ENCODE measurements at places on chromosomes 11 and 22.

- no peak for DNase-seq
Measured at GRCh38 chr11:8686325-8686724, 3.7 kb downstream of the RPL27A start.

GRCh38 chr11:27217948-27218420, 145.0 kb downstream of the CCDC34 start:
- DNase-seq: no peak

DNA sequence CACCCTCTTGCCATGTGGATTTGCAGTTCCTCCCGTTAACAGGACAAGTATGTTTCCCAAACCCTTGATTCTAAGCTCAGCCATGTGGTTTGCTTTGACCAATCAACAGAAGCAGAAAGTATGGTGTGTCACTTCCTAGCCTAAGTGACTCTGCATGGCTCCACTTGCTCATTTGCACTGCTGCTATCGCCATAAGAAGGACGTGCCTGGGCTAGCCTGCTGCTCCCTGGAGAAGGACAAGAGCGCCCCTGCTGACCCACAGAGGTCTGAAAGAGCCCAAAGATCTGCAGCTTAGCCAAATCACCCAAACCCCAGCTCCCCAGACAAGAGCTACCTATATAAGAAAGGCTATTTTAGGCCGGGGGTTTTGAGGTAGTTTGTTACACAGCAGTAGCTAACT, 18.0 kb downstream of the TBRG1 start:
- DNase-seq: no peak

GRCh38 chr11:85712953-85713352, 27.0 kb upstream of the CCDC89 start:
- DNase-seq: no peak

GRCh38 chr11:128398517-128399250, 188.7 kb downstream of the ETS1 start:
- no peak for DNase-seq

- no peak for DNase-seq
Measured at GRCh38 chr11:68328374-68329091, 16.1 kb downstream of the LRP5 start.

- DNase-seq: no peak
Measured at GRCh38 chr11:2489083-2489482, 44.3 kb downstream of the KCNQ1 start.

GRCh38 chr22:29353286-29353685, 35.1 kb downstream of the AP1B1 start:
- DNase-seq: no peak

DNA sequence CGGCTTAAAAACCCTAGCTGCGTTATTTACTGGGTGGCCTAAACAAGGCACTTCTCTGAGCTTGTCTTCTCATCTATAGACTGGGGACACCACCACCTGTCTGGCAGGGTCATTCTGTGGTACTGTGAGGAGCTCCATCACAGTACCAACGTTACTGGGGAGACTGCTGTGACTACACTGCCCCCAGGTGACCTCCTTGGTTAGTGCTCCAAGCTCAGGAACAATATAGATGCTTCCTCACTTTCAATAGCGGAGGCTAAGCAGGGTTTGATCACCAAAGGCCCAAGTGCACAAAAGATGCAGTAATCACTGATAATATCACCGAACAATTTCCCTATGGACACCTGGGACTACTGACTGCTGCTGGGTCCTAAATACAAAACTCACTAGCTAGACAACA, 18.8 kb downstream of the PRPF19 start:
- no peak for DNase-seq

DNA sequence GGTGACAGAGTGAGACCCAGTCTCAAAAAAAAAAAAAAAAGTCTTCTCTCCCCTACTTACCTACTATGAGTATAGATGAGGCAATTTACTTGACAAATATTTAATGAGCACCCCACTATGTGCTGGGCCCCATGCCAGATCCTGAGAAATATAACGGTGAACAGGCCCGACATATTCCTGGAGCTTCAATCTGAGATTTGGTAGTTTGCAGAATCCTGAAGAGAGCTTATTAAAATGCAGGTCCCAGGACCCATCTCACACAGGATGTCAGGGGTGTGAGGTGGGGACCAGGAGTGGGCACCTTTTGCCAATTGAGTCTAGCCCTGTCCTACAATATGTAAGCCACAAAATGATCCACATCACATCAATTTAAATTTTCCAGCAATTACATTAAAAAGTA, 44.0 kb downstream of the KCNJ4 start:
- DNase-seq: no peak

- DNase-seq: no peak
Measured at GRCh38 chr11:121055076-121055475, 31.2 kb downstream of the TBCEL start.

DNA sequence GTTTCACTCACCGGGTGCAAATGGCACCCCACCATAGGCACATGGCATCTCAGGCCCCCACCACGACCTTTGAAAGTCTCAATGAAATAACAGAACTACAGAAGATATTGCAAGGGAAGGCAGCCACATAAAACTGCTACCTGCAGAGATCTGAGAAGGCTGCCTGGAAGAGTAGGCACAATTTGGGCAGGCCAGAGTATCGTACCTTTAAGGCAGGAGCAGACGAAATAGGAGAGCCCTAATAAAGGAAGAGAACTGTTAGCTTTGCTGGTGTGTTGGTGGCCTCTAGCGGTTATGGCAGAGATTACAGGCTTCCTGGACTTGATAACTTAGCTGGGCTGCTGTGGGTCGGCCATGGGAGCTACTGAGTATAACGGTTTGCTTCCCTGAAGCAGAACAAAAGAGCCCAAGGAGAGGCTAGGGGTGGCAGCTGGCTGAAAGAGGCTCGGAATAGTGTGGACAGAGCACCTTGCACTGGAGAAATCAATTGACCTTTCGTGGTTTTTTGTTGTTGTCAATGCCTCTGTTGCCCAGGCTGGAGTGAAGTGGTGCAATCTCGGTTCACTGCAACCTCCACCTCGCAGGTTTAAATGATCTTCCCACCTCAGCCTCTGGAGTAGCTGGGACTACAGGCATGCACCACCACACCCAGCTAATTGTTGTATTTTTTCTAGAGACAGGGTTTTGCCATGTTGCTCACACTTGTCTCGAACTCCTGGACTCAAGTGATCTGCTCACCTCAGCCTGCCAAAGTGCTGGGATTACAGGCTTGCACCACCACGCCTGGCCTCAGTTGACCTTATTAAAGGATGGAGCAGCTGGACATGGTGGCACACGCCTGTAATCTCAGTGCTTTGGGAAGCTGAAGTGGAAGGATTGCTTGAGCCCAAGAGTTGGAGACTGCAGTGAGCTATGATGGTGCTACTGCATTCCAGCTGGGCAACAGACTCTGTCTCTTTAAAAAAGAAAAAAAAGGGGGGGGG, 4.8 kb downstream of the SDF2L1 start:
- DNase-seq: peak; percentile 45

DNA sequence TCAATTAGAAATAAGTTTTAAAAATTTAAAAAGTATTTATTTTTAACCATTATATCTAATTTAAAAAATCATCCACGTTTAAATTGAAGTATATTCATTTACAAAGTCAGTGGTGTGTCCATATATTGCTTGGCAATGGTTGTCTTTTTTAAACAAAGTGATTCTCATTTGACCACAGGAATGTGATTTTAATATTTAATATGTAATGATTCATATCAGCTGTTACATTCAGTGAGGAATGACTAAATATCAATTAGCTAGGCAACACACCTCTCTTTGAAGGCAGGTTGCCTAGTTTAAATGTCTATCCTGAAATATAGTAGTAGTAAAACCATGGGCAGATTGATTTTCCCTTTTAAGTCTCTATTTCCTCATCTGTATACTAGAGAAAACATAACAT, 392.2 kb upstream of the CCDC179 start:
- DNase-seq: no peak

DNA sequence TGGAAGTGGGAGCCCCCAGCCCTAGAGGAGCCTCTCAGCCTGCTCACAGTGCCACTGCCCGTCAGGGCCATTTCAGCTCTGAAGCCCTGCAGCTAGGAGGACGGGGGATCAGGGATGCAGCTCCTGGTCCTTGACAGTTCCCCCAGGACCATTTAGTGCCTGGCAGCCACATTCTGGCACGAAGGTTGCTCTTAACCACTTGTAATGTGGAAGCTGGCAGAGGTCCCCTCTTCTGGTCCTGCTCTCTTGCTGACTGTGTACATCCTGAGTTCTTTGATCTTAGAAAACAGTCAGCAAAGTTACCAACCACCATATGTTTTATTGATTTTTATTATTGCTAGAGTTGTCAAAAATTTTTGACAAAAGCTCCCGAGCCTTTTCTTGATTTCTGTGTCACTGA, 44.2 kb downstream of the CABIN1 start:
- no peak for DNase-seq

GRCh38 chr11:44229098-44229497, 80.8 kb downstream of the ALX4 start:
- no peak for DNase-seq

DNA sequence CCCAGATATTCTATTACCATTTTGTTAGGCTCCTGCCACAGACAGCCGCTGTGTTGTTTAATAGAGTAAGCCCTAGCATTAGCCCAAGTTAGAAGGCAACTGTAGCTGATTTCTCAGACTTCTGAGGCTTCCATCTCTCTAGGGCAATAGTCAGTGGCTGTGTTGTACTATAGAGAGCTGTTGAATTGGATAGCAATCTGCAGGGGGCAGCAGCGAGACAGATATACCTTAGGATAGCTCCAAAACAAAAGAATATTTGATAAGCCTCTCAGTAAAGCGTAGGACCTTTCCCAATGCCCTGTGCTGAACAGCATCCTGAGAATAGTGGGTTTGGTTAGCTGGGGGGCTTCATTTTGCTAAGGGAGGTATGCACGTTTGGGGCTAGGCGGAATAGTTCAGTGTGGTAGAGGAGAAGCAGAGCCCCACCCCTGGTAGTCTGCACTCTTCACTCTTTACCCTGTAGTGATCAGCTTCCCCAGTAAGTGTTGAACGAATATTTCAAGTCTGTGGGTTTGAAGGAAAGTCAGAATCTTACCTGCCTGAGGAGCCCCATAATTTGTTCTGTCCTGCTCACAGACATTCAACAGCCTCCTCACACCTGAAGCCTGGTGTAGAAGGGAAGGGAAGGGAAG, 515.1 kb downstream of the INSC start:
- DNase-seq: no peak

- no peak for DNase-seq
Measured at GRCh38 chr11:70712471-70712870, 314.1 kb downstream of the CTTN start.

DNA sequence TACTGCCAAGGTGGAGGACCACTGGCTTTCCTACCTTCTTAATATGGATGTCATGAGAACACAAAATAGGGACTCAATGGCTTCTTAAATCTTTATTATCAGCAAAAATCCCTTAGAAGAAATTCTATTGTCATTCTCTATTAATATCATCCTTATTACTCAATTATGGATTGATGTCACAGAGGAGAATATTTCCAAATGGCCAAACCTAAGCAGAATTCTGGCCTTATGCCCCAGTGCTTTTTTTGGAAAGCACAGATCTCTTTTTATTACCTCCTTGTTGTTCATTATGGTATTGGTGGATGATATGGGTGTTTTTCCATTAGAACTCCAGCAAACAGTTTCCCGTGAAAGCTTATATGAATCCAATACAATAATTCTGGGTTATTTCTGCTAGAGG, 9.9 kb downstream of the CRTAM start:
- no peak for DNase-seq

DNA sequence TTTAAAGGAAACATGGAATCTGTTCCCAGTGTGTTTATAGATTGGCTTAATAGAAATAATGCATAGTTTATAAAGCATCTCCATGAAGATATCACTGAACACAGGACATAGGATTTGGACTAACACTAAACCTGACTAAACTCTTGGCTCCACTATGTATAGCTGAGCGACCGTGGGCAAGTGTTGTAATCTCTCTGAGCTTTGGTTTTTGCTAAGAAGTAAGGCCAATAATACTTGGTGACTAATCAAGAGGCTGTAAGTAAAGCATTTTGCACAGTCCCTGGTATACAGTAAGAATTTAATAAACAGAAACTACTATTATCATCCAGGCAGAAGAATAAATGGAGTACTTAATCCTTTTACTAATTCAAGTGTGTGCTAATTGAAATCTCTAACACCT, 125.5 kb upstream of the MTMR2 start:
- DNase-seq: no peak

All from activated naive CD8-positive, alpha-beta T cell treated with anti-CD3 and anti-CD28 coated beads, Interleukin-2, amount 50 U/mL, for 16 hours (primary cell).